ENCODE measurements at places on chromosomes 7 and 10.

GRCh38 chr7:115340828-115341227, 418.9 kb downstream of the MDFIC start:
- no peak for DNase-seq

DNA sequence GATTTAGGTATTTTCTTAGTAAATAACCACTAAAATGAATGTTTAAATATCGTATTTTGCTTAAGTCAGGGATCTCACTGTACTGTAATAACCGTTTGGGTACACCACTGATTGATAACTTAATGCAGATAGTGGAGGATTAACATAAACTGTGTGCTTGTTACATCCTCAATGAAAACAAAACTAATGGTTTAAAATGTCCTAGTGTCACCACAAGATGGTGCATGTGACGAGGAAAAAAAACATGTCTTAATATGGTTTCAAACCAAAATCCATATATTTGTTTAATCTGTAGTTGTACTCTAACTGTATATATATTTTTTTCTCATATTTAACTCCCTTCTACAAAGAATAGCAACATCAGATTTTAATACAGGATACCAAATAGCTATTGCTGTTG, 19.2 kb downstream of the ARMC10 start:
- DNase-seq = no peak

GRCh38 chr7:88429382-88429781, 122.7 kb upstream of the STEAP4 start:
- no peak for DNase-seq

GRCh38 chr7:155449008-155449868, 8.7 kb upstream of the EN2 start:
- no peak for DNase-seq

DNA sequence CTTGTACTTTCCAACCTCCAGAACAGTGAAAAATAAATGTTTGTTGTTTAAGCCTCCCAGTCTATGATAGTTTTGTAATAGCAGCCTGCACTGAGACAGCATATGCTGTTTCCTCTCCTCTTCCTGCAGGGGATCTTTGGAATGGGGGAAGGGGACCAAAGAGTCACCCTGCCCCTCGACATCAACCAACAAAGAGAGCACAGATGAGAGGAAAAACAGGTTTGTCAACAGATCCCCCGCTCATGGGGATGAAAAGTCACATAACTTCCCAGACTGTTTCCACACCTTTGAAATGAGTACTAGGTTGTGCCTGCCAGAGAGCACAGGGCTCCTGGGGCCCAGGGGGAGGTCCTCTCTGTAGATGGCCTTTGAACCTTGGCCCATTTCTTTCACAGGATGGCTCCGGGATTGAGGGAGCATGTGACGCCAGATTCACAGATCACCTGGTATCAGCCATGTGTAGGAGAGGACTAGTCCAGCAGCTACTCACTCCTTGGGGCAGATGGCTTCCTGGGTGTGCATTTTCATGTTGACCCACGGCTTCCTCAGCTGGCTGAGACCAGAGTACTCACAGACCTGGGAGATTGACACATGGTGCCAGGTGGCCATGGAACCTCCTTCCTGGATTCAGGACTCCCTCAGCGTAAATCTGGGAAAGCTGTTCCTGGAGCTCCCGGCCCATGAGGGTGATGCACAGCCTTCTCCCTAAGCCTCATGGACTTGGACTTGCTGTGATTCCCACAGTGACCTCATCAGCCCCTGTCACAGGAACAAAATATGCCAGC, 125.6 kb downstream of the CXCL12 start:
- DNase-seq = no peak

DNA sequence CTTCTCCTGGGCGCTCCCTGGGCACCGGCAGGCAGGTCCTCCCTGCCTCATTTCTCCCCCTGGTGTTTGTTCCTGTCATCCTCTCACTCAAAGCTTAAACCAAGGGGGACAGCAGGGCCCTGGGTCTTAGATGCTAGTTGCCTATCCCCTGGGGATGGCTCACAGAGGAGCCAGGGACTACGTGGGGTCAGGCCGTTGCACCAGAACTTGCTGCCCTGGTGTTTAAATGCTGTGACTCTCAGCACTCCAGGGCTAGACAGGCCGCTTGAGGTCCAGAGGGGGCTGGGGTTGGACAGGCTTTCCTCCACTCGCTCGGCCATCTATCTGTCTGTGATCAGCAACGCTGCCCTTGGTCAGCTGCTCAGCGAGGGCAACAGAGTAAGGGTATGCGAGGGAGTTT, 340.3 kb downstream of the CXCL12 start:
- DNase-seq = no peak

DNA sequence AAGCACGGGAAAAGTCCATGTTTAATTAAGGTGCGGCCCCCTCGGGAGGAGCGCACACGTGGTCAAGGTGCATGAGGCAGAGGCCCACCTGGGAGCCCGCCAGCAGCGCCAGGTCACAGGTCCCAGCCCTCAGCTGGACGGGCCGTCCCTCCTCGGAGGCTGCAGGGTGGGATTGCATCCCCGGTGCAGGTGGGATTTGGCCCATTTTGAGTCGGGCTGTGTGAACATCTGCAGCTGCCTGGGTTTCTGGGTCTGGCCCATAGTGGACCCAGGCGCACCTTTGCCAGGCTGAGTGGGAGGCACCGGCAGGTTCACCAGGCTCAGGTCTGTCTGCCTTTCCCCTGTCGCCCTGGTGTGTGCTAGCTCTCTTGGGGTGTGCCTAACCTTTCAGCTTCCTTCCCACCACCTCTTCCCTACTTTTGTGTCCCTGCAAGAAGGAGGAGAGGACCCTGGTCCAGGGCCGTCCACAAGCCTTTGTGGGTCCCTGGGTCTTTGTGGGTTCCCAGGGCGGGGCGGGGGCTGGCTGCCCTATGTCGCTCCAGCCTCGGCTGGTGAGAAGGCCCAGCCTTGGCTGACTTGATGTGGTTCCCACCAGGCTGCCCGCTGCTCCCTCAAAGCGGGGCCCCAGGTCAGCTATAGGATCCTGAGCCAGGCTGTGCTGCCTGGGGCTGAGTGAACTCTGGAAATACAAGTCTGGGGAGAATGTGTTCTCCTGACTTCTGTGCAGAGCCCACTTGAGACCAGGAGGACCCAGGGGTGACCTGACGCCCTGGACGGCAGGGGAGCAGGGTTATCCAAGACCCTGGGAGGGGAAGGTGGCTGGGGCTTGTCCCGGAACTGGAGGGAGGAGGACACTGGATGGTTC, 186.7 kb upstream of the SHH start:
- no peak for DNase-seq

- no peak for DNase-seq
Observed at GRCh38 chr7:31893365-31893764, 176.8 kb downstream of the PDE1C start.

DNA sequence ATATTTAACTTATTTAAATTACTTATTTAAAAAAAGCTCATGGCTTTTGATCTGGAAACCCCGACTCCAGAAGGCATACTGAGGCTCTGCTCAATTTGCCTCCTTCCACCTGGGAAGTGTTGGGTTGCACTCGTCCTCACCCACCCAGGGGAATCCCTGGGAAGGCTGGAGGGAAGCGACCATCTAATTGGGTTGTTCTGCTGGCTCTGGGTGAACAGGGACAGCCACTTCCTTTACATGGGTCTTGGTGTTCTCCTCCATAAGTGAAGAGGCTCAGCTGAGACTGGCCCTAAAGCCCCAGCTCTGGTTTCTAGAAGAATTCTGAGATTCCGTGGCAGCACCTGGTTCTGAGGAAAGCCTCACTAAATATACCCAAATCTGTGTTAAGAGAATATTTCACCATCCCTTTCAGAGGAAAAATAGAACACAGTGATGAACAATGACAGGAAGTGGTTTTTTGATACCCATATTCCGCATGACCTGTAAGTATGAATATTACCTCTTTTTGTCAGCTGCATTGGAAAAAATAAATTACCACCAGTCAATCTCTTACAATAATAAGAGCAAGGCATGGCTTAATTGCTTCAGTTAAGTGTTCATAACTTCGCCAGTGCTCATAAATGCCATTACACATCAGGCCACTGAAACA, 131.1 kb upstream of the SHH start:
- DNase-seq = no peak

- no peak for DNase-seq
Observed at GRCh38 chr10:77578583-77579227, 58.9 kb downstream of the KCNMA1 start.

DNA sequence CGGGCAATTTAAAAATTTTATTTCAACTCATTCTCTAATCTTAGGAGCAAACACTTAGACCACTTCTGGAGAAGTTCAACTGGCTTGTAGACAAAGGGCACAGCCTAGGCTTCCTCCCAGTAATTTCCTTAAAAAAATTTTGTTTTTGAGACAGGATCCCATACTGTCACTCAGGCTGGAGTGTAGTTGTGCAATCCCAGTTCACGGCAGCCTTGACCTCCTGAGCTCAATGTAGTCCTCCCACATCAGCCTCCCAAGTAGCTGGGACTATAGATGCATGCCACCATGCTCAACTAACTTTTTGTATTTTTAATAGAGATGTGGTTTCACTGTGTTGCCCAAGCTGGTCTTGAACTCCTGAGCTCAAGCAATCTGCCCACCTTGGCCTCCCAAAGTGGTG, 38.4 kb downstream of the BAMBI start:
- no peak for DNase-seq

DNA sequence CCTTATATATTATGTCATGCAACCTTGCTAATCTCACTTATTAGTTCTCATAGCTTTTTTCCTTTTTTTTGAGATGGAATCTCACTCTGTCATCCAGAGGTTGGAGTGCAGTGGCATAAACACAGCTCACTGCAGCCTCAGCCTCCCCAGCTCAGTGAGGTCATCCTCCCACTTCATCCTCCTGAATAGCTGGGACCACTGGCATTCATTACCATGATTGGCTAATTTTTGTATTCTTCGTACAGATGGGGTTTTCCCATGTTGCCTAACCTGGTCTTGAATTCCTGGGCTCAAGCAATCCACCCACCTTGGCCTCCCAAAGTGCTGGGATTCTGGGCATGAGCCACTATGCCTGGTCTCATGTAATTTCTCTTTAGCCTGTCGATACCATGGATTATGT, 89.1 kb upstream of the TRIM24 start:
- DNase-seq = no peak

DNA sequence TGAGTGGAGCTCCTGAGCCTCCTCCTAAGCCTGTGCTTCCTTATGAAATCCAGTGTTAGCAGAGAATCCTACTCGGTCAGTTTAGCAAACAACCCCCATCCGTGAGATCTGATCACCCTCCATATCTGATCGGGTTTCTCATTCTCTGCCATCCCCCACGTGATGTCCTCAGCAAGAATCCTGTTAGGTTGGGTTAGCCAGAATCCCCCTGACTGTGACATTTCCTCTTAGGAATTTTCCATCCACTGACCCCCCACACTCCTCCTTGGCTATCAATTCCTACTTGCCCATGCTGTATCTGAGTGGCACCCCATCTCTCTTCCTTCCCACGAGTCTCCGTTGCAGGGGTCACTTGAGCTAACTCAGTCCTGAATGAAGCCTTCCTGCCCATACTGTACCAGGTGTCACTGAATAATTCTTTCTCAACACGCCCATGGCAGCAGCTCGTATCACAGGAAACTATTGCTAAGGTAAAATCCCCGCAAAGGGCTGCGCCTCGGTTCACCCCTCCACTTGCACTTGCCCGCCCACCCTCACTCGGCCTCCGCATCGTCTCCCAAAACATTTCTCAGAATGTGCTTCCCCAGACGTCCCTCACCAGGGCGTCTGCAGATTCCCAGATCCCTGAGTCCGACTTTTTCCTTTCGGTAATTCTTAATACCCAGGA, 44.1 kb downstream of the MYOF start:
- DNase-seq = no peak

DNA sequence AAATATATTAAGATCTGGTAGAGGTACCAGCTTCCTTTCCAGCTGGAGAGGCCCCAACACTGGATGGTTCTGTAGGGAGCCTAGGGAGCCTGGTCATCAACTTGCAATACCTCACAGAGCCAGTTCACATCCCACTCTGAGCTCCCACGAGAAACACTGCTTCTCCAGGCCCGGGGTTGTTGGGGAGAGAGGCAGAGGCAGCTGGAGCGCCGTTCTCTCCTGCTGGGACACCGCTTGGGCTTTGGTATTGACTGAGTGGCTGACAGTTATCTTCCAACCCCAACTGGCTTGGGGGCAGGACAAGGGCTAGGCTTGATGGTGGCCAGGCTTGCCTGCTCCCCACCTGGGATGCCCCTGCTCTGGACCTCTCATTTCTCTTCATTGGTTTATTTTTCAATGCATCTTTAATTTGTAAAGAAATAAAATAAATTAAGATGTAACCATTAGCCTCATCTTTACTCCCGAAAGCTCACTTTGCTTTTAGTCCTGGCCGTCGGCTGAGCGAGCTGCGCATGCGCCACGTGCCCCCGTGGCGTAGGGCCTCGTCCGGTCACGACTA, 10.0 kb upstream of the CHCHD1 start:
- DNase-seq = peak; percentile 49

- DNase-seq = no peak
Observed at GRCh38 chr7:5661942-5662341, 119.5 kb downstream of the RNF216 start.

DNA sequence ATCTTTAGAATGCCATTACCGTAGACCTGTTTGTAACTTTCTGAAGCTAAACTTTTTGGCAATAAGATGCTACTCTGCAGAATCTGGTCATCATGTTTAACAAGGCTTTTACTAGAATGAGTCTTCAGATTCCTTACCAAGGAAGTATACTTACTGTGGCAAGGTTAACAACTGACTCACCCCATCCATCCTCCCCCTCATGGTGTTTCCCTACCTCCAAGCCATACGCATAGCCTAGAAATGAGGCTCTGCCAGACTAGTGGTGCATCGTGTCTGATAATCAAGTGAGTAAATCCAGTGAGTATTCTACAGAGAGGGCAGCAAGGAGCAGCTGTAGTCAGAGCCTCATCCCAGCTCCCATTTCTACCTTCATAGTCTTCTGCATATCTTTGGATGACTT, 223.6 kb downstream of the IPMK start:
- DNase-seq = no peak

DNA sequence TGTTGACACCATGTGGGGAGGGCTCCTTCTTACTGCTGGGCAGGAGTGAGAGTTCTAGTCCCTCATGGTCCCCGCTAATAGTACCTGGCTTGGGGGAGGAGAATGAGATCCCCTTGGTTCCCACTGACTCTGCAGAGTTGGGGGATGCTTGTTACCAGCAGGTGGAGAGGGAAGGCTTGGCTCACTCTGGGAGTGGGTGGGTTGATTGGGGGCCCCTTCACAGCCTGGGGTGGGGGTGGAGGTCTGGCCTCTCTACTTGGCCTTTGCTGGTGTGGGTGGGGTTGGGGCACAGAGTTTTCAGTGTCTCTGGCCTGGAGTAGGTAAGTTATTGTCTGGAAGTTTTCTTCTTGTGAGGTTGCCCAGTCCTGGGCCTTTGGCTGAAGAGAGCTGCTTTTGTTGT, 31.9 kb downstream of the ADCY1 start:
- no peak for DNase-seq
